Fibroblast of villous mesenchyme (primary cell): ENCODE measurements at places on chromosomes 3 and 15. TPM values are rescaled to one million over a fixed set of nuclear protein-coding genes. Genes with fewer than 3 reads are reported as not detected.

The HYAL1 gene
- total RNA-seq = 1.6 and 2.6 TPM in 2 replicates

The SCG5 gene
- total RNA-seq = 8.7 and 17.7 TPM in 2 replicates

The SLC12A1 gene
- total RNA-seq = not detected in 2 replicates

The ANKRD63 gene
- total RNA-seq = not detected in 2 replicates

The NIT2 gene
- total RNA-seq = 23.2 and 25.0 TPM in 2 replicates

The SLC15A2 gene
- under 0.01 and 0.43 TPM in 2 replicates for total RNA-seq

The CCK gene
- not detected in 2 replicates for total RNA-seq

The KNG1 gene
- not detected in 2 replicates for total RNA-seq

The SEMA3G gene
- total RNA-seq = 0.32 TPM in 1 of 2 replicates, not detected in the other

The FANCI gene
- 19.3 and 41.0 TPM in 2 replicates for total RNA-seq

- peak; percentile 45 for DNase-seq
Observed at GRCh38 chr3:38131621-38132369, 5.1 kb downstream of the ACAA1 start.

DNA sequence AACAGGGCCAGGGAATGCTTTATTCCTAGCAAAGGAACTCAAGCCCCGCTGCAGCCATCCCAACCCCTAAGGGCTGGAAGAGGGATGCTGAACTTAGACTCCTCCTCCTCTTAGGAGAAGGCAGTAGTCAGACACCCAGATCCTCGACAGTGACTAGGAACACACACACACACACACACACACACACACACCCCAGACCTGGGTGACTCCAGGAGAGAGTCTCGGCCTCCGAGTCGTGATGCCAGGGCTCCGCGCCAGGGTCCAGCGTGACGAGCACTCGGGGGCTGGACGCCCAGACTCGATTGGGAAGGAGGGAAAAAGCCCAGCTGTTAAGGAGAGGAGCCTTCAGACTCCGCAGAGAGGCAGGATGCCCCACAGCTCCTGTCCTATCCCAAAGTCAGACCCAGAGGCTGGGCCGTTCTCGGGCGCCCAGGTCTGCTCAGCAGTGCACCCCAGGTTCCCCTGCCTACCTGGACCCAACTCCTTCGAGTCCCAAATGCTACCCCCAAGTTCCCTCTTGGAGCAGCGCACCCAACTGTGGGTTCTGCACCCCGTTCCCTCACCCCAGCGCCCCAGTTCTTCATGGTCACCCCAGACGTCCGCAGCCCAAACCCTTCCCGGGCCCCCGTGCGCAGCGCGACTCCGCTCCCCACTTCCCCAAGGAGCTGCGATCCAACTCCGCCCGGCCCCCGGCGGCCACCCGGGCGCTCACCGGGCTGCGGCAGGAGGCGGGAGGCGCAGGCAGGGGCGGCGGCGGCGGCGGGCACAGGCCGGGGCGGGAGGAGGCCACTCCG, 421 bp downstream of the BMF start:
- peak; percentile 47 for DNase-seq

- peak; percentile 57 for DNase-seq
Observed at GRCh38 chr3:65833761-65834505, 204.8 kb downstream of the MAGI1 start.

GRCh38 chr3:144241404-144241803, 269.8 kb downstream of the DIPK2A start:
- DNase-seq = peak; percentile 22

DNA sequence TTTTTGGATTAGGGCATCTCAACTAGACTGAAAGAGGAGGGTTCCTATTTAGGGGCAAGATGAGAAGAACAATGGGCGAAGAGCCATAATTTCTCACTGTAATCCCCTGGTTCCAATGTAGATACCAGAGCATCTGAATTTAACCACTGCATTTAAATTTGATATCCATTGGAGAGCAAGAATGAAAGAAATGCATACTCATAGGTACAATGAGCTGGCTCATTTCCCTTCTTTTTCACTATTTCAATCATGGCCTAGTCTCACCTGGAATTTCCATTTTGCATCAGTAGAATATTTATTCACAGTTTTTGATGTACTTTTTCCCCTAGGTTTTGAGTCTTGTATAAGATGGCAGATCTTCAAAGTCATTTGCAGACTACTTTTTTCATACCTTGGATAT, 13.8 kb downstream of the EPHB1 start:
- no peak for DNase-seq

DNA sequence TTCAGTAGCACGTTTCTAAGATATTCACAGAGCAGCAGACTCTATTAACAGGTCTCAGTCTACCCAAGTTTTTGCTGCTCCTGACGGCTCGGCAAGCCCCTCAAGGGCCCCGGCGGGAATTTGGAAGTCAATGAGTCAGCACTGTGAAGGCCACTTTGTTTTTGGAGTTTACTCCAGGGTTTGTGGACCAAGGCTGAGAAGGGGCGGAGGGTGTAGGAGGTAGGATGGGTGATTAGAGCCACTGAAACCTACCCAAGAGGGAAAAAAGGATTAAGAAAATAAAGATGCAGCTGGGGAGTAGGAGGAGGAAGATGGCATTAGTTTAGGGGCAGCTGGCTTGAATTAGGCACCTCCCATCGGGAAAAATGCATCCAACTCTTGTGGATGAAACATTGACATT, 87.6 kb downstream of the BDH1 start:
- no peak for DNase-seq

GRCh38 chr15:101600035-101600434, 52.1 kb downstream of the TM2D3 start:
- DNase-seq = no peak

- no peak for DNase-seq
Observed at GRCh38 chr15:92074101-92074500, 220.6 kb downstream of the SLCO3A1 start.

DNA sequence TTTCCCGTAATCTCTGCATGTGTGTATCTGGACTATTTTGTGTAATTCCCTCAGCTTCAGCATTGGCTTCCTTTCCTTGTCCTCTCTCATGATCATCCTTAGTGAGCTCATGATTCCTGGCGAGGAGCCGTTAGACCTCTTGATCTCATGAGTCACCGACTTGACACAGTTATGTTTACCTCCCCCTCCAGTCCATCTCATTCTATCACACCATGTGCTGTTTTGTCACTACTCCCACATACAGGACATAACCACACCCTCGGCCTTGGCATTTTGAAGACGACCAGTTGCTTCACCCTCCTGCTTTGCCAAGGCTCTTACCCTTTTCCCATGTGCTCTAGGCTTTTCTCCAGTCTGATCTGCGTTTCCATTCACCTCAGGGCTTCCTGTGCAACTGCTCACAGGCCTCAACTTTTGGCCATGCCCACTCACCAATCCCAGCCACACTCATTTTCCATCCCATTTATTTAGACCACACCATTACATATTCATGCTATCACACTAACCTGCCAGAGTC, 41.5 kb downstream of the CP start:
- DNase-seq = peak; percentile 98

DNA sequence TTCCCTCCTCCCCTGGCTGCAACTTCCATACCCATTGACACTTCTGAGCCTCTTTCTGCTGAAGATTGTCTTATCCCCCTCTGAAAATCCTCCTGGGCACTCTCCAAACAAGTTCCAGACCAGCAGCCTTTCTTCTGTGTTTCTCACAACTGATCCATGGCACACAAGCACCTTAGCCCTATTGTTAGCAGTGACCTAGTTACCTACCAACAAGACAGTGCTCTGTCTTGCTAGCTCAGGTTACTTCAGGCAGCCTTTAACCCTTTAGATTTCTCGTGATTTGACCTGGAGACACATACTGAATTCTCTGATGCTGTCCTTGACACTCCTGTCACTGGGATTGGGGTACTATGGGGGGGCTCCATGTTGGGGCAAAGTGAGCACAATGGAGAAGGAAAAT, 82.1 kb downstream of the GTF2E1 start:
- DNase-seq = no peak

GRCh38 chr3:186757686-186758220, 25.6 kb upstream of the EIF4A2 start:
- no peak for DNase-seq

- DNase-seq = no peak
Observed at GRCh38 chr3:62261736-62262135, 111.6 kb downstream of the FEZF2 start.

- no peak for DNase-seq
Observed at GRCh38 chr3:1766384-1766783, 332.3 kb upstream of the CNTN4 start.

DNA sequence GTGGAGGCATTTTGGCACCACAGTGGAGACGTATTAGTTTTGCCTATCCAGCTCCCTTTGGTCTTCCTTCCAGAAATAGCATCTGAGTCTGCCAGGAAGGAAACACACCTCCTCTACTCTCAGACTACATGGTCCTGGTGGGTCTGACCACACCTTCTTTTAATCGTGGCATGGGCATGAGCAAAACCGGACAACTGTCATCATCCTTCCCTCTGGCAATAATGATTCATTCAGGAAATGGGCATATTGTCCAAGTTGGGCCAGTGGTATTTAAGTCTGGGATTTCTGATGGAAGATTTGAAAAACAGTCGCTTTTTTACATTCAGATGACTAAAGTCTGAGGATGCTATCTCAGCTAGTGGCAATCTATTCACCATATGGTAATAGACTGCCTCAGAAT, 601.0 kb upstream of the ADAMTS9 start:
- no peak for DNase-seq

DNA sequence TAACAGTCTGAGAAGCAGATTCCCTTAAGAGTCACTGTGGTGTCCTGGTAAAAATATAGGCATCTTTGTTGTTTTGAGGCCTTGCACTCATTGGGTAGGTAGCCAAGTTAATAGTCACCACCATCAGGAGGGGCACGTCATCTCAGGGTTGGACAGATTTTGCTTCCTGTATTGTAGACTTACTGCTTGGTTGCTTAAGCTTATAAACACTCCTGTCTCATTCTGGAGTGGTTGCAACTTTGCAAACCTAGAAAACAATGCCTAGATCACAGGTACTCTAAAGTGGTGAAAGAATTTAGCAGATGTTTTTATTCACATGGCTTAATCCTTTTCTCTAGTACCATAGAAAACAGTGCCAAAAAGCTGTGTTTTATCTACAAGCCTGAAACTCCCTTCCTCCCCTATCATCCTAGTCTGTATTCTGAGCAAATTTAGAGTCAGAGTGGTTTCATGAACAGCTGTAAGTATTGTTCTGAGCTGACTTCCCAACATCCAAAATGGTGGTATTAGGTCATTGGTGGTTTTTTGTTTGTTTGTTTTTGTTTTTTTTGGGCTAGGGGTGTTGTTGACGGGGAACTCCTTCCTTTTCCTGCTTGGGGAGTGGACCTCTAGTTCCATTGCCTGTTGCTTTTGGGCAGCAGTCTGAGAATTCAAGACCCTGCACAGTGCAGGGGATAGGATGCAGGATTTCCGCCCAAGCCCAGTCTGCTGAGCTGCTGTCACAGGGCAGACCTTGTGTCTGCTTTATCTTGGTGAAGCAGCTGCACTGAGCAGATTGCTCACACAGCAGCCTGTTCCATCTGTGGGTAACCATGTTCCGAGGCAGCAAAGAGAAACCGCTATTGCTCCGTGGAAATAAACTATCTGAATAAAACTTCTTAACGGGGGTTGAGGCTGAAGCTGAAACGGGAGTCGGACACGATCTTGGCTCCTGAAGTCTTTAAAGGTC, 202.0 kb downstream of the AKAP13 start:
- peak; percentile 85 for DNase-seq

- DNase-seq = peak; percentile 44
Observed at GRCh38 chr3:72086042-72086742, 301.2 kb upstream of the PROK2 start.

DNA sequence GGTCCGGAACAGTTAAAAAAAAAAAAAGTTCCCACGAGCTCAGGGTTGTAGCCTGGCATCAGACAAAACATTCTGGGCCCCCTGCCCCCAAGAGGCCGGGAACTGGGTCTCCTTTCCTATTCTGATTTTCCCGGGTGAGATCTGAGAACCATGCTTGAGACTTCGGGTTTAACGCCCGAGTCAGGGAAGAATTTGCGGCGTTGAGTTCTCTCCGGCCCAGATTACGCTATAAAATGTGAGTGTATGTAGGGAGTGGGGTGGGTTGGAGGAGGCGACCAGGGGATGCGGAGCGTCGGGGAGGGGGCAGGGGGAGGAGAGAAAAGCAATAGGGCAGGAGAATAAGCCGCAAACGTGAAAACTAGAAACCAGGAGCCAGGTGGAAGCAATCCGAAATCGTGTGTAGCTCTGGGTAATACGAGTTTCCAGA, 2.7 kb downstream of the ZIC1 start:
- DNase-seq = no peak

GRCh38 chr15:52678468-52679231, 538 bp downstream of the ATOSA start:
- DNase-seq = peak; percentile 60

- no peak for DNase-seq
Observed at GRCh38 chr15:85495096-85495495, 114.7 kb downstream of the AKAP13 start.

DNA sequence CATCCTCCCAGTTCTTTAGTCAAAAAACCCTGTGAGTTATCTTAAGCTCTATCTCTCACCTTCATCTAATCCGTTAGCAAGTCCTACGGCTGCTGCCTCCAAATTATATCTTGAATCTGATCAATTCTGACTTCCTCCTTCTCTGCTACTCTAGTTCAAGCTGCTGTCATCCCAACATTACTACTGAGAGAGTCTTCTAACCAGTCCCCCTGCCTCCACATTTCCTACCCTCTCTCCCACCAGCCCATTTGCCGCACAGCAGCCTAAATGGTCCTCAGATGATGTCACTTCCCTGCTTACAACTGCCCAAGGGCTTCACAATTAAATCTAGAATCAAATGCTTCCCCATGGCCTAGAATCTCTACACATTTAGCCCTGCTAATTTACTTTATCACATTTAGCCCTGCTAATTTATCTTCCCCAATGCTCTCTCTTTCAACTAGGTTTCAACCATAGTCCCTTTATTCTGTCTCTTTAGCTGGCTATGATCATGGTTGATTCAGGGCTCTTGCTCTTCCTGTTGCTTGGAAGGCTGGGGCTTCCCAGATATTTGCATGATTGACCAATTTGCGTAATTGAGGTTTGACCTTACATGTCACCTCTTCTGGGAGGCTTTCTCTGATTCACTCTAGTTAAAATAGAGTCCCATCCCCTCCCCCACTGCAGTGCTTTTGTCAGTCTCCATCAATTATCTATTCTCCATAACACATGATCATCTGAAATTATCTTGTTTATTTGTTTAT, 11.0 kb upstream of the ARL14 start:
- peak; percentile 93 for DNase-seq

DNA sequence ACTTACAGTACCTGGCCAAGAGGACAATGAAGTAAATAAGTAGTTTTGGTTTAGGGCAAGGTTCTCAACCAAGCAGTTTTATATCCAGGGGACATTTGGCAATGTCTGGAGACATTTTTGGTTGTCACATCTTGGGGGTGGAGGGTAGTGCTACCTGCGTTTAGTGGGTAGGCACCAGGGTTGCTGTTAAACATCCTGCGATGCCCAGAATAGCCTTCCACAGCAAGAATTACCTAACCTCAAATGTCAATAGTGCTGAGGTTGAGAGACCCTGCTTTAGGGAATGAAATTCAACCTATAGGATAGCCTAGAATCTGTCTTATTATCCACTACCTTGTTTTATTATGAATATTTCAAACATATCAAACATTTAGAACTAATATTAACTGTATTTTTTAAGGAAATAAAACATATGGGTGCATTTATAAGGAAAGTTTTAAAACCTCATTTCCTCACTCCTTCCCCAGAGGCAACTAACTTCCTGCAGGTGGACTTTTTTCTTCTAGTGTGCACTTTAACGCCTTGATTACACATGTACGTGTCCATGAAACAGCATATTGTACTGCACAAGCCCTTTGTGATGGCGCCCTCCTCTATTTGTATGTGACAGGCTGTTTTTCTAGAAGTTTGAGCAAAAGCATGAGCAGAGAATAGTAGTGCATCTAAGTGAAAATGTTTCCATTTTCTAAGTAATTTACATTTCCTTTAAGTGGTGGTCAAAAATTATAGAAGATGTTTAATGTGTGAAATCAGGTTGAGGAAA, 57.1 kb downstream of the TRAK1 start:
- no peak for DNase-seq
